ENCODE measurements at places on chromosomes 2 and 18. TPM values are rescaled to one million over a fixed set of nuclear protein-coding genes. Genes with fewer than 3 reads are reported as not detected.

DNA sequence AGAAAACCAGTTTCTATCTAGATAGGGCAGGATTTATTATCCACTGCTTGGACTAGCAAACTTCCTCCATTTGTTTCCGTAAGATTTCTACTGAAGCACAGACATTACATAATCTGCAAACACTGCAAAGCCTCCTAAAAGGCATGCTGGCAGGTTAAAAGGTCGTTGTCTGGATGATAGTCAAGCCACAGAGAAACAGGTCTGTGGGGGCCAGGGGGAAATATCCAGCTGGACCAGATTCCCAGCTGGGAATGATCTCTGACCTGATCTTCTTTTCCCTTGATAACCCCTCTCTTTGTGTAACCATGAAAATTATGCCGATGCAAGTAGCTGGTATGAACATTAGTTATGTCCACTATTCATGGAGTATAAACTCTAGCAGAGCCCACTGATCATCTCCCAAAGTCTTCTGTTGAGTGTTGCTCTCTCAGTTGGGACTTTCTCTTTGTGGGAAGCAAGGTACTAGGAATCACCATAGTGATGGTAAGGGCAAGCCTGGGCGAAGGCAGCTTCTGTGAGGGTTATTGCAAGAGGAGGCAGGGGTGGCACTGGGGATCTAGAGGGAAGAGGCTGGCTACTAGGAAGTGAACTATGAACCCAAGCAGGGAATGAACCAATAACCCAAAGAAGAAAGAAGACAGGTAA lies 61.3 kb downstream of the GDF7 start:
- DNase-seq = no peak

DNA sequence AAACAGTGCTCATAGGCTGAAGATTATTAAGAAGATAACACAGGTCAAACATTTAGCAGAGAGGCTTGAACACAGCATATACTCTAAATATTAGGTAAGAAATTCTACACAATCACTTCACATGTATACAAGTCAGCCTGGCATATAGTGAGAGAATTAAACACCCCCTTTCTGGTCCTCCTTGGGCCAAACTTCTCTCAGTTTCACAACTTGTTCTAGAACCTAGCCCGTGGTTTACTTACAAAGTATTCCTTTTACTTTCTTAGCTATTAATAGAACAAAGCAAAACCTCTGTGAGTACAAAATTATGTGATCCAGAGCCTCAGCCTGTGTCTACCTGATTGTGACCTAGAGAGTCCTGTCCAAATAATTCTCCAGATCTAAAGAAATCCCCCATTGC lies 562.8 kb downstream of the TNS1 start:
- no peak for DNase-seq

EPC2 gene
- 22.0 TPM for total RNA-seq

EIF2AK3 gene
- total RNA-seq = 8.2 TPM

- no peak for DNase-seq
These were observed 30.8 kb downstream of the SH3YL1 start for GRCh38 chr2:233030-233429.

GRCh38 chr2:197359859-197360258 lies 49.3 kb upstream of the ANKRD44 start:
- DNase-seq = no peak

- no peak for DNase-seq
These were observed 34.7 kb upstream of the CALCRL start for GRCh38 chr2:187482796-187483195.

OSBPL6 gene
- total RNA-seq = 6.4 TPM

DNA sequence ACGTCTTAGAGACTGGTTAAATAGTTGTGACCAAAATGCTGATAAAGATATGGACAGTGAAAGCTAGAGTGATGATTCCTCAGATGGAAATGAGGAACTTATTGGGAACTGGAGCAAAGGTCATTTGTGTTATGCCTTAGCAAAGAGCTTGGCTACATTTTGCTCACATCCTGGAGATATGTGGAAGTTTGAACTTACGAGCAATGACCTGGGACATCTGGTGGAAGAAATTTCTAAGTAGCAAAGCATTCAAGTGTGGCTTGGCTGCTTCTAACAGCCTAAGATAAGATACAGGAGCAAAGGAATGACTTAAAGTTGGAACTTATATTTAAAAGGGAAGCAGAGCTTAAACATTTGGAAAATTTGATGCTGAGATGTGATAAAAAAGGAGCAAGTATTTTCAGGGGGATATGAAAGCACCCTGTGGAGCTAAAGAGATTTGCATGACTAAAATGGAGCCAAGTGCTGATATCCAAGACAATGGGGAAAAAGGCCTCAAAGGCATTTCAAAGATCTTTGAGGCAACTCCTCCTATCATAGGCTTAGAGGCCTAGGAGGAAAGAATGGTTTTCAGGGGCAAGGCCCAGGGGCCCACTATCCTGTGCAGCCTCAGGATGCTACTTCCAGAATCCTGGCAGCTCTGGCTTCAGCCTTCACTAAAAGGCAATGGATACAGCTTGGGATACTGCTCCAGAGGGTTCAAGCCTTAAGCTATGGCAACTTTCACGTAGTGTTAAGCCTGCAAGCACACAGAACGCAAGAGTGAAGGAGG lies 124.1 kb upstream of the KLHL14 start:
- DNase-seq = no peak

GRCh38 chr18:12038082-12038638 lies 55.5 kb upstream of the ANKRD62 start:
- no peak for DNase-seq

DNA sequence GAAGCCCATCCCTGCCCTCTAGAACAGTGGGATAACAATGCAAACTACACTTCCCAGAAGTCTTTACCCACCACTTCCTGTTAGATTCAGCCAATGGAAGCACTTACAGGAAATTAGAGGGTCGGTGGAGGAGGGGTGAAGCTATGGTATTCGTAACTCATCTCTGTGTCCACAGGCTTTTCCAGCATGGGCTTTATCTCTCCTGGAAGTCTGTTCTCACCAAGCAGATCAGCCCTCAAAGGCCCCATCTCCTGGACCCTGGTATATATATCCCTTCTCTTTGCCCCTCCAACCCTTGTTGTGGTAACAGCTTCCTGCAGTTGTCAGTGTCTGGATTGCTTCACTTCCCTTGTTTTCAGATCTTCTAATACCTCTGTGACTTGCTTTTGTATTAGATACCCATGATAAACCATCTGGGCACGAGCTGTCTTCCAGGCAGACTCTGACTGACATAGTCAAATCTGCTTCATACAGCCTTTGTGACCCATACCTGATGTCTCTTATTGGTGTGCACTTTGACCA lies 475.0 kb upstream of the POU3F3 start:
- no peak for DNase-seq

ANKRD53 gene
- 0.33 TPM for total RNA-seq

GRCh38 chr2:1769703-1770422 lies 25.5 kb upstream of the PXDN start:
- DNase-seq = peak; percentile 47

DNA sequence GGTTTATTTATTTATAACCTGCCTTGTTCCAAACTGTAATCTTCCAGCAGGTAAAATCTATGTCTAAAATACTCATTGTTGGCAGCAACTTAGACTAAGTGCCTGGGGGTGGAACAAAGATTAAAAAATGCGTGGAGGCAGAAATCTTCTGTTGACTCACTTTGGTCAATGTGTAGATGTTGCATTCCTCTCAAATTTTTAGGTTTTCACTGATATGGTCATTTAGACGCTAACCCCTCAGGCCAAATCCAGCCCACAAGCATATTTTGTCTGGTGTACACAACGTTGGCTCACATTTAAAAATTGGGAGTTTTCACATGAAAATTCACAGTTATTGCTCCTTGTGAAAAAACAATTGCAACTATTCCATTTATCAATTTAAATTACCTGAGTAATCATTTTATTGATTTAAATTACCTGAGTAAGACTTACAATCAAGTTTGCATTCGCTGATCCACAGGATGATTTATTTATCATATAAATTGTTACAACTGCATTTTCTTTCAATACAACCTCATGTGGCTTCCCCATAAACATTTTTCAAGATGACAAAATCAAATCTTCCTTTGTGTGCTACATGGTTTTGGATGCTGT lies 564.2 kb downstream of the TSN start:
- DNase-seq = no peak

FAP gene
- 0.71 TPM for total RNA-seq

CAMKMT gene
- 4.8 TPM for total RNA-seq

GRHL1 gene
- total RNA-seq = 0.69 TPM

GRCh38 chr18:57728941-57729511 lies 74.1 kb downstream of the ATP8B1 start:
- DNase-seq = no peak

DNA sequence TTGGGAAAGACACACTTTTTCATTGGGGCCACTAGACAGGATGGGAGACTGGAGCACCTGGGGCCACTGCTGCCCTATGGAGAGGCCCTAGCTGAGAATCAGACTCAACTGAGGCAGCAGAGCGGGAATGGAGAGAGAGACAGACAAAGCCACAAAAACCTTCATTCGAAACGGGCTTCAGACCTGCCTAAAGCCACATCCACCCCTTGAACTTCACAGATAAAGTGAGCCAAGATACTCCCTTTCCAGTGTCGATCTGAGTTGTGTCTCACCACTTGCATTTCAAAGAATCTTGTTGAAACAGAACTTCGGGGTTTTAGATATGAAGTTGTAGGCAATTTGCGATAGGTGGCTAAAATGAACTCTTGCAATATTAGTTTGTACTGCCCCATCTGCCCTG lies 11.3 kb upstream of the LDLRAD4 start:
- DNase-seq = no peak
